T-helper 1 cell (primary cell): ENCODE measurements at places on chromosomes 11 and 22.

GRCh38 chr22:36028646-36029405 lies at the start of gene RBFOX2:
Gene RBFOX2, minus strand, starts transcription at chr22:36028824. Its CDS starts 399 bp downstream, at chr22:36028425.
- DNase-seq: peak; percentile 45

DNA sequence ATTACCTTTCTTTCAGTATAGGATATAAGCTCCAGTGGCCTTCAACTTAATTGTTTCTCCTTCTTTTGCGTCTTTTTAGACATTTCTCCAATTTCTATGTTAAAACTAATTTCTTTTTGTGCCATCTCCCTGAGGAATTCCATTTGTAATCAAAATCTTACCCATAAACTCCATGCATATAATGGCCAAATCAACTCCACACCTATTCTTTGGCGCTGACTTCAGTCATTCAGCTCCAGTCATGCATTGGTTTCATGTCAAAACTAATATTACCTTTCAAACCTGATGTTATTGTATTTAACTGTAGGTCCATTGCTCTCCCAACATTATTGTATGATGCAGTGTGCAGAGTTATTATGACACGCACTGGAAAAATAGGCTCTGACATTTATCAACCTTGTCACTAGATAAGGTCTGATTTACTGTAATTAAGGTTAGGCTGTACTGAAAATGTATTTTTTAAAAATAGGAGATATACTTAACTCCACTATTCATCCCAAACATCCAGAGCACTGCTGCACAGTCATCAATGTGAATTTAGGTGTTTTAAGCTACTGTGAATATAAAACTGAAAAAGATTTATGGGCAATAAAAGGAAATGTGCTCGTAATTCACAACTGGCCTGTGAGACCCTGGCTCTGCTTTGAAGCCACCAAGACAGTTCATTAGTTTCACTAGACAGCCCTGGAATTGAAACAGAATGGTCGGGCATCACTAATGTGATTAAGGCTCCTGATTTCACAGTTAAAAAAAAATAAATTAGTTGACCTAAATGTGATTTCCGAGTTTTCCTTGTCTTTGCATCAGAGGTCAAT lies 180.6 kb upstream of the GRIA4 start:
- DNase-seq: no peak

DNA sequence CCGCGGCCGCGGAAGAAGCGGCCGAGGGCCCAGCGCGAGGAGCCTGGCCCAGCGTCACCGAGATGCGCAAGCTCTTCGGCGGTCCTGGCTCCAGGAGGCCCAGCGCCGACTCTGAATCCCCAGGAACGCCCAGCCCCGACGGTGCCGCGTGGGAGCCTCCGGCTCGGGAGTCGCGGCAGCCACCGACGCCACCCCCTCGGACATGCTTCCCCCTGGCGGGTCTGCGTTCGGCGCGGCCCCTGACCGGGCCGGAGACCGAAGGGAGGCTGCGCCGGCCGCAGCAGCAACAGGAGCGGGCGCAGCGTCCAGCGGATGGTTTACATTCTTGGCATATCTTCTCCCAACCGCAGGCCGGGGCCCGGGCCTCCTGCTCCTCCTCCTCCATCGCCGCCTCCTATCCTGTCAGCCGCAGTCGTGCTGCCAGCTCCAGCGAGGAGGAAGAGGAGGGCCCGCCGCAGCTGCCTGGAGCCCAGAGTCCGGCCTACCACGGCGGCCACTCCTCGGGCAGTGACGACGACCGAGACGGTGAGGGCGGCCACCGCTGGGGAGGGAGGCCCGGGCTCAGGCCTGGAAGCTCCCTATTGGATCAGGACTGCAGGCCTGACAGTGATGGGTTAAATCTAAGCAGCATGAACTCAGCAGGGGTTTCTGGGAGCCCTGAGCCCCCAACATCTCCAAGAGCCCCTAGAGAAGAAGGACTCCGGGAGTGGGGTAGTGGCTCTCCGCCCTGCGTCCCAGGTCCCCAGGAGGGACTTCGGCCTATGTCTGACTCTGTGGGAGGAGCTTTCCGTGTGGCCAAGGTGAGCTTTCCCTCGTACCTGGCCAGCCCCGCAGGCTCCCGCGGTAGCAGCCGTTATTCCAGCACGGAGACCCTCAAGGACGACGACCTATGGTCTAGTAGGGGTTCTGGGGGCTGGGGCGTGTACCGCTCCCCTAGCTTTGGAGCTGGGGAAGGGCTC lies 1.2 kb downstream of the ARHGEF17 start:
- DNase-seq: no peak

DNA sequence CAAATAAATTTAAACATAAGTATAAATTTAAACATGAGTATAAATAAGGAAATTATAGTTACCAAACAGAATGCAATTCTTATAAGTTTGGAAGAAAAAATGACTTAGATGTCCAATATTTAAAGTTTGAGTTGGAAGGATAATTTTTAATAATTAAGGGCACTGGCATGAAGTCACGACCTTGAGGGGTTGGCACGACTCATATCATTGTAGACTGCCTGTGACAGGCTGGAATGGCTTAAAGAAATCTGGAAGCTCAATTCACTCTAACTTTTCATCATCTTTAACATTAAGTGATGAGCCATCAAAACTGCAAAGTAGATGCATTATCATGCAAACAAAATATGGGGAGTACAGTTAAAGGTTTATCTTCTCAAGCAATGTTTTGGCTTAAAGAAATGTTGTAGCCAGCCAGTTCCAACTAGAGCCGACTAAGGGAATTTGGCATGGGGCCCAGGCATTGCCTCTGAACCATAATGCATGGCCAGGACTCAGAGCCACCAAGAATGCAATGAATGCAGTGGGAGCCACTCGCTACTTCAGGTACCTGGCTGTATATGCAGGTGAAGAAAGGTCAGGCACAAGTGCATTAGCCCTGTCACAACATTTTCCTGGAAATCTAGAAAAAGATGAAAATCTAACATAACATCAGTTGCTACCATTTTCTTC lies 33.4 kb downstream of the PGR start:
- no peak for DNase-seq
